ENCODE measurements at places on chromosomes 3 and 15.
A peak's percentile ranks its signal among the peaks of the same experiment; 100 is the strongest.

GRCh38 chr3:129591932-129592331 lies 14.5 kb downstream of the PLXND1 start:
- no peak for DNase-seq

DNA sequence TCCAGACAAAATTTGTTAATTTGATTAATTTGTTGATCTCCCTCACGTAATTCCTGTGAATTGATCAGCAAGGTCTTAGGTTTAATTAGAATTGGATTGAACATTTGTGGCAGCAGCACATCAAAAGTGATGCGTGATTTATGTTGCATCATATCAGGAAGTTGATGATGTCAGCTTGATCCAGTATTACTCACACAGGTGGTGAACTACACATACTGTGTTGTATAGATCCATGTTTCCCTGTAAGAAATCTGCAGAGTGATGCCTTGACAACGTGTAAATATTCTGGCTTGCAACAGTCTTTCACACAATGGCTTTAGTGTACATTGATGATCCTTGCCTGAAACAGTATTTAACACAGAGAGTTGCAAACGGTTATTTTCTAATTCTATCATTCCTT lies 200.4 kb downstream of the ADAMTSL3 start:
- DNase-seq = no peak

DNA sequence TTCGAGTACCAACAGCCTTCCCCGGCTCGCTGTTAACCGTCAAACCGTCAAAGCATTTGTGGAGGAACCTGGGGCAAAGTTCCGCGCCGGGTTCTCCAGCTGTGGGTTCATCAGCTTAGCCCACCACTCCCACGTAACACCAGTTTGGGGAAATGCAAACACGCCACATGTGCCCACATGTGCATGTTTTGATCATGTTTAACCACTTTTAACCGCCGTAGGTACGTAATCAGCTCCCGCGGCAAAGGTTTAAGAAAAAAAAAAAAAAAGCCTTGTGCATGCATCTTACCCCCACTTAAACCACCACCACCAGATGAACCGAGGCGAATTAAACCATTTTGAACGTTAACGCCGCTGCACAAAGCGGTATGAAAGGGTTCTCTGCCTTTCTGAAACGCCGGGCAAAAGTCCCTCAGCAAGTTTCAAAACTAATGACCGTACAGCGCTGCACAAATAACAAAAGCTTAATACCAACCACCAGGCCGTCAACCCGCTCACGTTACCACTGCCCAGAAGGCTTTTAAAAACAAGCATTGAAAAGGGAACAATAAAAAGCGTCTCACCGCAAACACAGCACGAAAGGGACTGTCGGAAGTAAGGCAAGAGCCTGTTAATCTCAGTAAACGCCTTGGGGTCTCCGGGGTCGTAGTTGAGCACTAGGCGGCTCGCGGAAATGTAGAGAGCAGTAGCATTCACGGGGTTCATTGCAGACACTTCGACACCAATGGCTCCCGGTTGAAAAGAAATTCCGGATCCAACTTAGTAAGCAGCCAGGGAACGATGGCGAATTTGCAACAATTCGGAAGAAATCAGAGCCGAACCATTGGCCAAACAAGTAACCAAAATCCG lies 1.5 kb downstream of the MSL2 start:
- no peak for DNase-seq

GRCh38 chr3:171442184-171442583 lies 18.0 kb downstream of the TNIK start:
- no peak for DNase-seq

GRCh38 chr3:134103470-134103869 lies 73.7 kb upstream of the SLCO2A1 start:
- DNase-seq = no peak

- DNase-seq = no peak
Observed at GRCh38 chr15:84582583-84583157, 18.1 kb upstream of the ZSCAN2 start.

DNA sequence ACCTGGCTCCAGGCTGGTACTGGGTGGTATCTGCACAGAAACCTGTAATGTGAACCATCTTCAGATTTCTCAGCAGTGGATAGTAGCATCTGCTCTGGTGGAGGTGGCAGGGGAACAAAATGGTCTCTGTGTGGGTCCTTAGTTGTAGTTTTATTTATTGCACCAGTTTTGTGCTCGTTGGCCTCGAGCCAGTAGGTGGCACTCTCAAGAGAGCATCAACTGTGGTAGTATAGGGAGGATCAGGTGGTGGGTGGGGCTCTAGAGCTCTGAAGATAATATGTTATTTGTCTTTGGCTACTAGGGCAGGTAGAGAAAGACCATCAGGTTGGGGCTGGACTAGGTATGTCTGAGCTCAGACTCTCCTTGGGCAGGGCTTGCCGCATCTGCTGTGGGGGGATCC lies 254.0 kb upstream of the GPR149 start:
- no peak for DNase-seq

- no peak for DNase-seq
Observed at GRCh38 chr3:29639578-29640290, 358.9 kb downstream of the RBMS3 start.

GRCh38 chr3:73052857-73053256 lies 8.6 kb upstream of the EBLN2 start:
- peak; percentile 18 for DNase-seq

DNA sequence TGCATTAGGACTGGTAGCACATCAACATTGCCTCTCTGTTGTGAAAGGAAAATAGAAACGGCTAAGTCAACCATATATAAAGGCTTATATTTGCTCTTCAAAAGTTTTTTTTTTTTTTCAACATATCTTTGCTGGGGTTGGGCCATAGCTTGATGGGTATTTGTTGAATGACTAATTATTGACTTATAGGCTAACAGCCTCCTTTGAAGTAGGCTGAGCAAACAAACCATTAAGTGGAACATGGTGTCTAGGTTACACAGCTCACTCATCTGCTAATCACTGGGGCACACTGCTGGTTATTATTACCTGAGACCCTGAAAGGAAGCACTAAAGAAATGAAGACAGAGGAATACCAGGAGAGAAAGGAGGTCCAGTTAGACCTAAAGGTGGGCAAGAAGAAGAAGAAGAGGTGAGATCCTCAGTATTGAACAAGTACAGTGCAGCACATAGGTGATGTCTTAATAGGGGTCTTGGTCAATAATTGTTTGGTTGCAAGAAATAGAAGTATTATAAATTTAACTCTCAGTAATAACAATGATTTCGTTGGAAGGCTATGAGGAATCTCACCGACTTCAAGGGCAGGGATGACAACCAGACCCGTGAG lies 139.4 kb downstream of the RPLP1 start:
- DNase-seq = peak; percentile 92

All from NCI-H774 (cell line).